ENCODE measurements at places on chromosomes 16 and 17.

GRCh38 chr16:86899757-86900156 lies 321.4 kb downstream of the FOXL1 start:
- no peak for DNase-seq

- peak; percentile 25 for DNase-seq
Observed at GRCh38 chr17:28807925-28808634, 34.5 kb downstream of the FAM222B start.

- DNase-seq: peak; percentile 33
Observed at GRCh38 chr17:33381201-33381600, 88.1 kb upstream of the ASIC2 start.

DNA sequence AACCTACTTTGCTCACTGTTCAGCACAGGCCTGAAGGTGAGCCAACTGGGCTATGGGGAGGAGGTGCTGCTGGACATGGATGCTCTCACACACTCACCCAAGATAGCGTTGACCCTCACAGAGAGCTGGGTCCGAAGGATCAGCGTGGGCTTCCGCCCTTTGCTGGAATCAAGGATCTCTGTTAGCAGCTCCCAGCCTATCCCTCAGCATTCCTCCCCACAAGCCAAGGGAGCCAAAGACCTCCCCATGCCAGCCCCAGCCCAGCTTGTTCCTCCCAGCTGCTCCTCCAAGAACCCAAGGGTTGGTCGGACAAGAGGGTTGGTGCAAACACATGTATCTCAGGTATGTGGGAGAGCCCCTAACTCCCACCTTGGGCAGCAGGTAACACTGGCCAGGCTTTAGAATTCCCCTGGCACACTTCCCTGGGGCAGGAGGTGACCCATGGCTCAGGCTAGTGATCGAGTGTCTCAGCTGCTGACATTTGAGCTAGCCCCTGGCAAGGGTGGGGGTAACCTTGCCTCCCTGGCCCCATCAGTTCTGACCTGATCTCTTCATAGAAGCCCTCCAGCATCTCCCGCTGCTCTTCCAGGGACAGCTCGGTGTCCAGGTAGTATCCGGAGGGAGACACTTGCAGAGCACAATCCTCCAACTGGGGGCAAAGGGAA lies 8.3 kb downstream of the FHOD1 start:
- no peak for DNase-seq

GRCh38 chr17:72515291-72516065 lies 394.7 kb downstream of the SOX9 start:
- peak; percentile 67 for DNase-seq

GRCh38 chr17:48244814-48245213 lies 137.2 kb downstream of the SNX11 start:
- DNase-seq: no peak

GRCh38 chr16:11793840-11794239 lies 3.2 kb downstream of the ZC3H7A start:
- DNase-seq: no peak

- peak; percentile 38 for DNase-seq
Observed at GRCh38 chr16:50371936-50372595, 3.3 kb upstream of the BRD7 start.

GRCh38 chr17:19904924-19905323 lies 37.2 kb upstream of the ULK2 start:
- peak; percentile 69 for DNase-seq

DNA sequence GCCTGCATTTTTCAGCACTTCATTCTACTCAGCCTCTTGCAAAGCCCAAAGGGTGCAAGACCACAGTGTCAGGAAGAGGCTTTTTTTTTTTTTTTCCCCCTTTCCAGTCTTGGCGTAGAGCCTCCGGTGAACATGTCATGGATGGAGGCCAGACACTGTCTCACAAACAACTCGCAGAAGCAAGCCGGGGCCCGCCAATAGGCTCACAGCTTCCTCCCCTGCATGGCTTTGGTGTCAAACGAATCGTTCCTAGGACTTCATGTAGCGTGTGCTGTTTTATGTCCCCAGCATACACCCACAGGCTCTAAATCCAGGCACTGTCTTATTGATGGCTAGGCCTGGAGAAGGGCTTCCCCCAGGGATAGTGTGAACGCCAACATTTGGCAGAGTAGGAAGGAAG lies 457.7 kb upstream of the MAF start:
- DNase-seq: peak; percentile 91

GRCh38 chr16:56974549-56975300 lies 13.0 kb downstream of the CETP start:
- DNase-seq: no peak

DNA sequence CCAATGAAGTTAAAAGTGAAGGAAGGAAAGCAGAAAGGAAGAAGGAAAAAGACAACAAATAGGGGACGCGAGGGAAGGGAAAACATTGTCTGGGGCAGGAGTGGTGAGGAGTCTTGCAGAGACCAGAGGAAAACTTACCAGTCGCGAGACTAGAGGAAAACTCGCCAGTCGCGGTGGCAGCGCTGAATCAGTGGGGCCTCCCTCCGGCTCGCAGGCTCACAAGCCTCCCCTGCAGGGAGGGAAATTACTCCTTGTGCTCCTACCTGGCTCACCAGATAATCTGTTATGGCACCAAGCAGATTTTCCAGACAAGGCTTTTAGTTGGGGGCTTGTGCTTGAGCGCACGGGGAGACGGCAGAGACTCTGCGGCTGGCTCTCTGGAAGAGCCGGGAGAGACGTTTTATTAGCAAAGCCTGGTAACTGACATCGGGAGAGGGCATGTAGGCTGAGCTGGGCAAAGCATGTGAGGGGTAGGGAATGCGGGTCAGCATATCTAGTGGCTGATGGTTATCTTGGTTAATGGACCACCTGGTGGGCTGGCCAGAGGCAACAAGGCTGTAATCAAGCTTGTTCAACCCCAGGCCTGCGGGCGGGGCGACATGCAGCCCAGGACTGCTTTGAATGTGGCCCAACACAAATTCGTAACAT lies 37.1 kb downstream of the LCMT1 start:
- no peak for DNase-seq

DNA sequence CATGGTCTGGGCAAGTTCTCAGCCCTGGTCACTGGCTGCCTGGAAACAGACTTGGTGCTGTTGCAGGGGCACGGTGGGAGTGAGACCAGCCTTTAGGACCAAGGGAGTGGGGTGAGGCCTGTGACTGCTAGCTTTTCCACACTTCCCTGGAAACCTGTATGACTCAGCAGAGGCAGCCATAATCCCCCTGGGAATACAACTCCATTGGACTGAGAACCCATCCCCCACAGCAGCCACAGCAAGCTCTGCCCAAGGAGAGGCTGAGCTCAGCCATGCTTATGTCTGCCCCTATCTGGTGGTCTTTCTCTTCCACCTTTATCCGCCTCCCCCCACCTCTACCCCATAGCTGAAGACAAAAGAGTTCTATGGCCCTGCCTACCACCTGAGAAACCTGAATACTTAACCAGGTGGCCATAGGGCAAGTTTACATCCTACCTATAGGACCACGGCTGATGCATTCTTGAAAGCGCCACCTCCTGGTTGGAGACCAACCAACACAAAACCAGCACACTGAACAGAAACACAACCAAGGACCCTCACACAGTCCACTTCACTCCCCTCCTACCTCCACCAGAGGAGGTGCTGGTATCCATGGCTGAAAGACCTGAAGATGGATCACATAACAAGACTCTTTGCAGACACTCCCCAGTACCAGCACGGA lies 816.2 kb upstream of the SOX9 start:
- DNase-seq: no peak

GRCh38 chr17:66633317-66633965 lies 201.5 kb upstream of the CACNG5 start:
- no peak for DNase-seq

DNA sequence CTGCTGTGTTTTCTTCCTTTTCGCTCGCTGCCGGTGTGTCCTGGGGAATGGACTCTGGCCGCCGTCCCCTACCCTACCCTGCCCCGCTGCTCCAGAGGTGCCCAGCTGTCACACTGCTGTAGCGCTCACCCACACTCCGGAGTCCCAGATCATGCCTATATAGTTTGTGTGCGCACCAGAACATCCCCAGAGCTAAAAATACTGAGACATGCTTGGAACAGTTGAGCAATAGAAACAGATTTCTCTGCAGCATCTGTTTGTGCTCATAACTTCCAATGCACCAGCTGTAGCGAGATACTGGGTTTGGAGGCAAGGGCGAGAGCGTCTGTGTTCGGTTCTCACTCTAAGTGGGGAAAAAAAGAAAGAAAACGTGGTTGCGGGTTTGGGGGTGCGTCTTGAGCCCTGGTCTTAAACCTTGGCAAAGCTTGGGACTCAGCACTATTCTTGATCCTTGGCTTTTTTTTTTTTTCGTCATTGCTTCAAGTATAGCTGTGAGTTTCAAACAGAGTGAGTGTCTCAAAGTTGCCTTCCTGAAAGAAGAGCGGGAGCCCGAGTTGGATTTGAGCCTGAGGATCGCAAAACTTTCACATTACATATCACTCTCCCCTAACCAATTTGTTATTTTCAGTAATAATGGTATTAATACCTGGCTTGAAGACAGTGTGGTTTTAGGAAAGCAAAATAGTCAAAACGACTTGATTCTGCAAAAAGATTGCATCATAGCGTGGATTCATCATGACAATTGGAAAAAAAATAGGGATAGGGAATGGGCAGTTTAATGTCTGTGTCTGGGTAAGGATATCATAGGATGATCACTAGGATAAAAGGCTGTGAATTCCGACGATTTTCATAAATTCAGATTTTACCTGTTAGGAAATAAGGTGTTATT lies 621 bp downstream of the KCNJ2 start:
- peak; percentile 82 for DNase-seq

DNA sequence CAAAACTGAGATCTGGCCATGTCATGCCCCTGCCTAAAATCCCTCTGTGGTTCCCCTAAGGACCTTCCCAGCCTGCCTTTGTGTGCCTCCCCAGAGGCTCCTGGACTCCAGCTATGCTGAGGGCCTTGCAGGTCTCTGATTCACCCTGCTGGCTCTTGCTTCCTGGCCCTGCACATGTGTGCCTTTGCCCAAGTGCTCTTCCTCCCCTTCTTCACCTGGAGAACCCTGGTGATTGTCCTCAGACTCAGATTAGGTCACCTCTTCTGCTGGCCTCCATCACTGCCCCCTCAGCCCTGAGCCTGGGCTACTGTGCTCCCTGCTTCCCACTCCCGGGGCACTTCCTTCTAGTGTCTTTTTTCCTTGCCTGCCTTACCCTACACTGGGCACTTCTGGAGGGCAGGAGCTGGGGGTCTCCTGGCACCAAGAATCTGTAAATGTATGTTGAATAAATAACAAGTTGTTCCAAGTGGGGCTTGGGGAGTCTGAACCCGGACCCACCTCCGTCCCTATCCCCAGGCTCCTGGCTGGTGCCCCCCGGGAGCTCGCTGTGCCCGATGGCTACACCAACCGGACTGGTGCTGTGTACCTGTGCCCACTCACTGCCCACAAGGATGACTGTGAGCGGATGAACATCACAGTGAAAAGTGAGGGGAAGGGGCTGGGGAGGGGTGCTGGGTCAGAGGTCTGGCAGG lies 7.8 kb downstream of the ITGA3 start:
- DNase-seq: no peak

Measured in muscle of leg (tissue), 16 donors.